ENCODE measurements at places on chromosomes 7 and 10. TPM values are rescaled to one million over a fixed set of nuclear protein-coding genes. Genes with fewer than 3 reads are reported as not detected.

The MACROH2A2 gene
- 15.2 TPM for total RNA-seq

The C10orf105 gene
- total RNA-seq: 0.26 TPM

The CCL24 gene
- total RNA-seq: not detected

The NME8 gene
- not detected for total RNA-seq

The MSMB gene
- total RNA-seq: not detected

The ATOH7 gene
- total RNA-seq: not detected

The CPN1 gene
- 0.16 TPM for total RNA-seq

The GIMAP6 gene
- total RNA-seq: 29.5 TPM

The PRF1 gene
- total RNA-seq: 0.90 TPM

The HMX2 gene
- not detected for total RNA-seq

The LRIT1 gene
- total RNA-seq: not detected

The GFRA1 gene
- total RNA-seq: 60.9 TPM

The CREB5 gene
- total RNA-seq: 53.5 TPM

The MEPCE gene
- total RNA-seq: 22.6 TPM

The ADAM8 gene
- total RNA-seq: 3.0 TPM

The VPS50 gene
- total RNA-seq: 105 TPM

The CH25H gene
- 1.1 TPM for total RNA-seq

The STK17A gene
- 17.4 TPM for total RNA-seq

The CALHM3 gene
- not detected for total RNA-seq

The PDK4 gene
- 16.4 TPM for total RNA-seq

The DNAH11 gene
- total RNA-seq: 0.32 TPM

The MYH16 gene
- not detected for total RNA-seq

The AKR1C8 gene
- total RNA-seq: not detected

The CFAP46 gene
- 0.53 TPM for total RNA-seq

The SFTPD gene
- total RNA-seq: not detected

The IGF2BP3 gene
- total RNA-seq: 65.7 TPM

The CDHR3 gene
- total RNA-seq: 10.8 TPM

The KCNH2 gene
- total RNA-seq: 9.9 TPM

The ANKRD30A gene
- total RNA-seq: not detected

The C7orf57 gene
- total RNA-seq: 0.21 TPM

The GPNMB gene
- 48.1 TPM for total RNA-seq

The PVRIG gene
- total RNA-seq: 0.21 TPM

The NOS3 gene
- total RNA-seq: 6.0 TPM

The NSUN6 gene
- total RNA-seq: 42.0 TPM

The CPA4 gene
- 3.8 TPM for total RNA-seq

The SPRN gene
- total RNA-seq: 0.74 TPM

The C10orf90 gene
- 0.85 TPM for total RNA-seq

The LRMDA gene
- 17.7 TPM for total RNA-seq

The VWC2 gene
- 0.11 TPM for total RNA-seq

The ANKRD1 gene
- 6.8 TPM for total RNA-seq

The PTN gene
- total RNA-seq: 91.1 TPM

The MYPN gene
- 3.1 TPM for total RNA-seq

Data from urinary bladder (tissue), 4 donors.